ENCODE measurements at places on chromosomes 16 and 17.

- DNase-seq: no peak
These were observed 6.0 kb downstream of the MPG start for GRCh38 chr16:83781-84615.

GRCh38 chr16:57067347-57067746, 25.0 kb upstream of the CPNE2 start:
- no peak for DNase-seq

GRCh38 chr16:73067671-73068540, 20.0 kb upstream of the ZFHX3 start:
- no peak for DNase-seq

GRCh38 chr17:32536736-32537643, 50.2 kb downstream of the CDK5R1 start:
- no peak for DNase-seq

Measured in NCI-H1930 (cell line).